ENCODE measurements at places on chromosomes 16 and 17.

- DNase-seq, result no peak
Measured at GRCh38 chr16:22081050-22081449, 11.3 kb upstream of the VWA3A start.

GRCh38 chr17:55546481-55546880, 35.2 kb upstream of the SMIM36 start:
- no peak for DNase-seq

- DNase-seq, result no peak
Measured at GRCh38 chr17:4897198-4897687, 2.1 kb upstream of the C17orf107 start.

DNA sequence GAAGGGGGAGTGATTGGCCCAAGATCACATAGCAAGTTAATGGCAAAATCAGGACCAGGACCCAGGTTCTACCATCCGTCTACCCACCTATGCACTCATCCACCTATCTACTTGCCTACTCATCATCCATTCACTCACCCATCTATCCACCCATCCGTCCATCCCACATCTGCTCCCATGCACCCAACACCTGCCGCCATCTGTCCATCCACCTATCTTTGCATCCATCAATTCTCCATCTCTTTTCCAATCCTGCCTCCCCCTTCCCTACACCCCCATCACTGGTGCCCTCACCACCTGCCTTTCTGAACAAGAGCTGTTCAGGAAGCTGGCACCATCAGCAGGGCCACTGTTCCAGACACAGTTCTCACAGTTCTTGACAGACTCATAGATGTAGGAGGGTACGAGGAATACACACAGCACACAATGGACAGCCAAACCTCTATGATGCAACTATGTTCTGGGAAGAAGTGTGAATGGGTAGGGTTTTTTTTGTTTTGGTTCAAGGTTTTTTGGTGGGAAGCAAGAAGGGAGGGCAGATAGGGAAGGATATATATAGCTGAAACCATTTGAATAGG, 4.5 kb downstream of the SAMD14 start:
- no peak for DNase-seq

DNA sequence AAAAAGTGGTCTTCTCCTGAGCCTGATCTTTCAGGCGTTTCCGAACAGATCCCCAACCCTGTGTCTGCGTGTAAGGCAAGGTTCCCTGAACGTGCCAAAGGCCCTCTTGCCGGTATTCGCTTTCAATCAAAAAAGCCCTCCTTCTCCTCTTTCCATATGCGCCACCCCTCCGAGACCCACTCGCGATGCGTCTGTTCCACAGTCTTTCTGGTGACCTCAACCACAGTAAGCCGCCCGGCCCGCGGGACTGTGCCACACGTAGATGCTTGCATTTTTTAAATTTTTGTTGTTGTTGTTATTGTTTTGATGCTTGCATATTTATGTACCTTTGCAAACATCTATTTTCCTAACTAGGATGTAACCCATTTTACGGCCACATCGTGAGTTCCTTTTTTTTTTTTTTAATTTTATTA, 607 bp upstream of the PRPSAP1 start:
- DNase-seq, result no peak

DNA sequence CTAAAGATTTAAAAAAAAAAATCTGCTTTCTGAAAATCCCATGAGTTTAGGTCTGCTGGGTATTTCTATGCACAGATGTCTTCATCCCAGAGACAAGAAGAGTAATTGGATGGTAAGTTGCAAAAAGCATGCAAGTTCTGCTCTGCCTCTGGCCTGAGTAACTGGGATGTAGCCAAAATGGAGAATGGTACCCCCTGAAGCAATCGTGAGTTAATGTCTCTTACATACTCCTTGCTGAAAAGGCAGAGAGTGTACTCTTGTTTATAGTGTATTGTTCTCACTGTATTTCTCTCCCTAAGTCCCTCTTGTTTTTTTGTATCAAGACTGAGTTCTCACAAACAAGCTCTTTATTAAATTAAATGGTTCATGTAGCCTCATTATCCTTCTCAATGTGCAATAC, 259.0 kb downstream of the IRX3 start:
- DNase-seq, result no peak

- DNase-seq, result no peak
Measured at GRCh38 chr17:16950488-16950887, 21.4 kb downstream of the TNFRSF13B start.

- no peak for DNase-seq
Measured at GRCh38 chr17:72419866-72420774, 299.3 kb downstream of the SOX9 start.

- peak; percentile 61 for DNase-seq
Measured at GRCh38 chr16:69930117-69930776, 20.9 kb upstream of the CLEC18A start.

DNA sequence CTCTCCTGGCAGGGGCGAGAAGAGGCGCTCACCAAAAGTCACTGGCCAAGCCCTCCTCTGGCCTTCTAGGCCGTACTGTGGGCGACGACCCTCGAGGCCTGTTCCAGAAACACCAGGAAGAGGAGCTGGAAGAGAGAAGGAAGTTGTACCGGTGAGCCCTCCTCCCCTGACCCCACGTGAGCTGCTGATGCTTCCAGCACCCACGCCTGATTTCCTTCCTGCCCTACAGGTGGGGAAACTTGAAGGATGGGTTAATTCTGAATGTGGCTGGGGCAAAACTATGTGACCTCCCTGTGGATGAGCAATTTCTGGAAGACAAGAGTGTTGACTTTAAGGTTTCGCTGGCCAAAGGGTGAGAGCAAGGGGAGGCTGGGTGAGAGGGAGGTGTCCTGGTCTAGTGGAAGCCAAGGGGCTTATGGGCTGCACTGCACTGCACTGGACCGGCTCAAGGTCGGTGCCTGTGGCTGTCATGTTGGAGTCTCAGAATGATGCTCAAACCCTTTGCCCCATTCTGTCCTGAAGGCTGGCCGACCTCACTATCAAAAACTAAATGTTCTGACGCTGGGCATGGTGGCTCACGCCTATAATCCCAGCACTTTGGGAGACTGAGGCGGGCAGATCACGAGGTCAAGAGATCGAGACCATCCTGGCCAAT, 6.2 kb downstream of the C17orf100 start:
- DNase-seq, result no peak

DNA sequence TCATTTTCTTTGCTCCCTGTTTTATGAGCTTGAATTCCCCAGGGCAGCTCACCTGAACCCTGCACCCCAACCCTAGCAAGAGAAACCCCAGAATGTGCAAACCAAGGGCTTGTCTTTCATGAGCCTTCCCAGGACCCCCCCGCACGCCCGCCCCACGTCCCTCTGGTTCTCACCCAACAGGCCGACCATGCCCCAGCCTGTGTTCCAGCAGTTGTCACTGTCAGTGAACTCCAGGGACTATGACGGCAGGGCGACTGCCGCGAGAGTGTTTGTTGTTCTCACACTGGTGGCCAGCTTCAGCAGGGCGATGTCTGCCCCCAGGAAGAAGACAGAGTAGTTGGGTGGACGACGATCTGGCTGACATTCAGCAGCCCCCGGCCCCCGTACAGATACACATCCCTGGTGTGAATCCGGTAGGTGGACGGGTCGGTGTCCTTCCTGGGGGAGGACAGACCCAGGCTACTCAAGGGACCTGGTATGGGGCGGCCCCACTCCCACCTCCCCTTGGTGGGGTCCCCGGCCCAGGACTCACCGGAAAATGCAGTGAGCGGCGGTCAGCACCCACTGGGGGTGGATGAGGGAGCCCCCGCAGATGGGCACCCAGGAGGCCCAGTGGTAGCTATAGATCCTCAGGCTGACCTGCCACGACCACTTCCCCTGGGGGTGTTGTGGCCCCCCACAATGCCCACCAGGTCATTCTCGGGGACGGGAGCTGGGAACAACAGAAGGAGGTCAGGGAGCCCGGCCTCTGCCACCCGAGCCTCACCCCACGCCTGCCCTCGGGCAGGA, 20.1 kb downstream of the TPSD1 start:
- no peak for DNase-seq

GRCh38 chr17:34156741-34157589, 98.1 kb upstream of the CCL2 start:
- DNase-seq, result no peak

- no peak for DNase-seq
Measured at GRCh38 chr16:73339821-73340220, 291.9 kb upstream of the ZFHX3 start.

- DNase-seq, result no peak
Measured at GRCh38 chr17:19555746-19556145, 22.1 kb downstream of the SLC47A1 start.

- peak; percentile 63 for DNase-seq
Measured at GRCh38 chr17:67602974-67603373, 114.8 kb upstream of the NOL11 start.

GRCh38 chr16:5549802-5550201, 452.2 kb upstream of the EEF2KMT start:
- DNase-seq, result no peak

DNA sequence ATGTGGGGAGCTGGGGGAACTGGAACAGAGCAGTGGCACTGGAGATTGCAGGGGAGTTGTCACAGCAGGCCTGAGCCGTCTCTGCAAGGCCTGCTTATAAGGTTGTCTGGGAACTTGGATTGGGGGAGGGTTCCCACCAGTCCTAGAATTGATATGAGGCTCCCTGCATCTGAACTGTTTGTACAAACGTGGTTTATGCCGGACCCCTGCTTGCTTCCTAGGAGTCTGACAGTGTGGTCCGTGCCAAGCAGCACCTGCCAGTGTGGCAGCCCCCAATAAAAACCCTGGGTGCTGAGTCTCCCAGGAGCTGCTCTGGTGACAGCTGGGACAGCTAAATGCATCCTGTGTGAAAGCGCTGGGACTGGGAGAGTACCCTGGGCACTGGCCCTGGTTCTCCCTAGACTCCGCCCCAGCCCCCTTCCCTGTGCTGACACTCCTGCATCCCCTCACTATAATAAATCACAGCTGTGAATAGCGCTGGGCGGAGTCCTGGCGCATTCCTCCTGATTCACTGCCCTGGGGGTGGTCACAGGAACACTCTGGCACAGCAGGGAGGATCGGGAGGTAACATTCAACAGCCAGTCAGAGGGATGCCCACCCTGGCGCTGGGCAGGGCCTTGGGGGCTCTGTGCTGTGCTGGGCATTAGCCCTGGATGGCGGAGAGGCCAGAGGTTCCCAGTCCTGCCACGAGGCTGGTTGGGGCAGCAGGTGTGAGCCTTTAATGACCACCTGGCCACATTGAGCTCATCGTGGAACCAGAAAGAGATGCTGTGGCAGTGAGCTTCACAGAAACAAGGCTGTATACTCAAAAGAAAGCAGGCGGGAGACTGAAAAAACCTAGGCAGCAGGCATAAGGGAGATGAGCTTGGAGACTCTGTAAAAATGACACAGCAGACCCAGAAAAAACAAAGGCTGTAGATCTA, 45.6 kb downstream of the RMI2 start:
- DNase-seq, result no peak

DNA sequence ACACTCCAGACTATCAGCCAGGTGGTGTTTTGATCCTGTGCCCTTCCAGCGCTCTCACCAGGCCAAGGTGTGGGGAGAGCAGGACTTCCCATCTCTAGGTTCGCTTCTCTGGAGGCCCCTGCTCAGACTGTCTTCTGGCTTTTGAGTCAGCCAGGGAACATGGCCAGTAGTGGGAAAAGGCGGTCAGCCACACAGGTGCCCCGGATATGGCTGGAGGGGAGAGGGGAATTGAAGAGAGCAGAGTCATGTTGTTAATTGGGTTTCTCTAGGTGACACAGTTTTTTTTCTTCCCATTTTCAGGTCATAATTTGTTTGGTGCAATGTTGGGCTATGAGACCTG, 1.5 kb downstream of the MINK1 start:
- DNase-seq, result no peak

- DNase-seq, result peak; percentile 21
Measured at GRCh38 chr16:49350265-49351095, 23.1 kb upstream of the C16orf78 start.

DNA sequence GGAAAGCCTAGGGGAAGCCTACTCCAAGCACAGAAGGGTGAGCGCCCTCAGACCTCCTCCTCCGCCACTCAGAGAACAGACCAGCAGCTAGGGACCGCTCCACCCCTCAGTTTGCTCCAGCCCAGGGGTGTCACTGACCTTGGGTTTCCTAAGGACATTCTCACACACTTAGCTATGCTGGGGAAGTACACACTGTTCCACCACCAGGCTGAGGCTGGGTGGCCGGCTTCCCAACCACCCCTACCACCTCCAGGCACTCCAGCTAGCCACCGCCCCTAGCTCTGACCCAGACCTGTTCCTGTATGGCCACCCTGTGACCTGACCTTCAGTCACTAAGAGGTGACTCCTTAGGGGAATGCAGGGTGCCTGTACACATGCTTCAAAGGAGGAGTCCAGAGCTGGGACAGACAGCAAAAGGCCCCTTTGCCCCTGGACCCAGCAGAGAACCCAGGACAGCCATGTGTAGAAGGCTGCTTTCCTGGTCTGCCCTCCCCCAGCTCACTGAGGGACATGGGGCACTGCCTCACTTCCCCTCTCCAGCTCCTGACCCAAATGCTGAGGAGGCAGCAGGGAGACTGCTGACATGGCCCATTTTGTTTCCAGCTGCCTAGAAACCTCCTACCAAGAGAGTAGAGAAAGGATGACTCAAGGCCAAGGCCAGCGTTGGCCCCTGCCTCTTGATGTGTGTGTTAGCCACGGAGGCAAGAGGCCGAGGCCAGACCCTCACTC, 6.7 kb downstream of the HSPB9 start:
- no peak for DNase-seq

DNA sequence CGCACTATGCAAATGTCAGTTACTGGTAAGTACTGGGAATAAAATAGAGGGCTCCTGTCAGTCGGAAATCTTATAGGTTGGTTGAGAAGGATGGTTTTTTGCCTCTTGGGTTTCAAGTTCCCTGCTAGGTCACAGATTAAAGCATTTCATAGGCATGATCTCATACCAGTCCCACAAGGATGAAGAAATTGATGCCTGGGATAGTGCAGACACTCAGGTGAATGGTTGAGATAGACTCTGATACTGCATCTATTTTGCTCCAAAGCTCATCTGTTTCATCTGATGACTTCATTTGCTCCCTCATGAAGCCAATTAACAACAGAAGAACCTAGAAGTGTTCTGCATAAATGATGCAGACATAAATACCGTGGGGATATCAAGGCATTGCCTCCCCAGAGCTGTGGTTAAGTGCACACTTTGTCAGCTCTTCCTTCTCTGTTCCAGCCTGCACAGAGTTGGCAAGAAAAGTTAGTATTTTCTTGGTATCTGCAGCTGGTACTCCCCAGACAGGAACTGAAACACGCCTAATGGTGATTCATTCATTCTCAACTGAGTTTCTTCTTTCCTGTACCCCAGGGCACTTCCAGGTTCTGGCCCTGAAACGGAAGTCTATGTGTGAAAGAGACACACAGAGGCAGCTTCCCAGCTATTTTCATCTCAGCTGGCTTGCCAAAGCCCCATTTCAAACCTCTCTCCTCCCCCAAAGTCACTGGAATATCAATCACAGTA, 418.3 kb upstream of the SALL1 start:
- DNase-seq, result no peak

- DNase-seq, result no peak
Measured at GRCh38 chr17:33583518-33584417, 290.7 kb upstream of the ASIC2 start.

GRCh38 chr17:29180034-29180787, at the start of gene MYO18A:
MYO18A (minus strand) TSS chr17:29180398; CDS start chr17:29166940, 13,458 bp downstream.
- DNase-seq, result peak; percentile 81
